ENCODE measurements at places on chromosomes 5 and 9. TPM values are rescaled to one million over a fixed set of nuclear protein-coding genes. Genes with fewer than 3 reads are reported as not detected.

The ZFP2 gene
- polyA plus RNA-seq = 0.29 TPM

The DMRT2 gene
- polyA plus RNA-seq = not detected

DNA sequence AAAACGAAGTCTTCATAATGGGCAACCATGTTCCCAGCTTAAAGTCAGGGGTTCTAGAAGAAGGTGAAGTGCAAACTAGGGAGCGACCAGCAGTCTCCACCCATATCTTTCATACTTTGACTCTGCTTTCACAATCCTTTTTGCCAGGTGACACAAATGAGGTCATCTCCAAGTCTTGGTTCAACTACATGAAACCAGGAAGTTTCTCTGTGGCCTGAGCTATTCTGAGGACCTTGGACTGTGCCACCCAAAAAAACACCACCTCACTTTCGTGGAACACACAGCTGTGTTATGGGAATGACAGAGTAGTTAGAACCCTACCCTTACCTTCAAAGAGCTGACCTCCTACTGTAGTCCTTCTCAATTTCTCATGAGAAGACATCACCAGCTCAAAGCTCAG lies 309.2 kb downstream of the AGTPBP1 start:
- no peak for DNase-seq

DNA sequence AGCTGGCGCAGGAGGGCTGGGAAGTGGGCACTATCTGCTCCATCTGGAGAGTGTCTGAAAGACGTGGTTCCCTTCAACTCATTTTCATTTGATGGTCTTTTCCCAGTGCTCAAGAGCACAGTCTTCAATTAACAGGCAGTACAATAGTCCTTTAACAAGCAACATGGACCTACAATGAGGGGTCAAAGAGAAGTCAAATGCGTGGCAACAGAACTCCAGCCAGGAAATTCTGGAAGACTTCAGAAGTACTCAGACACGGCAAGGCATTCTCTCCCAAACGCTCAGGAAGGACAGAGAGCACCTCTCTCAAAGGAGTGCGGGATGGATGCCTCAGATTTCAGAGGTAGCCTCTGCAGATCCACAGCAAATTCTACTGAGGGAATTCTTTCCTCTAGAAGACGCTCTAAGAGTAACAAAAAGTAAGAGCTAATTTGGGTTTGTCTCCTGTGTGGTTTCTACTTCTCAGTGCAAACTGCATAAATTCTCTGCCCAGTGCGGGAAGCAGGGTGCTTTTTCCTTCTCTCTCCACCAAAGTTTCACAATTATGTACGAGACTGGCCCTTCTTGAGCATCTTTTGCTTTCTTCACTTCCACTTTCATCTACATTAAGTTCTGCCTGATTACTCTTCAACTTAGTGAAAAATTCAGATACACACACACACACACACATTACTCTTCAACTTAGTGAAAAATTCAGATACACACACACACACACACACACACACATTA lies 56.4 kb downstream of the LHFPL2 start:
- no peak for DNase-seq

DNA sequence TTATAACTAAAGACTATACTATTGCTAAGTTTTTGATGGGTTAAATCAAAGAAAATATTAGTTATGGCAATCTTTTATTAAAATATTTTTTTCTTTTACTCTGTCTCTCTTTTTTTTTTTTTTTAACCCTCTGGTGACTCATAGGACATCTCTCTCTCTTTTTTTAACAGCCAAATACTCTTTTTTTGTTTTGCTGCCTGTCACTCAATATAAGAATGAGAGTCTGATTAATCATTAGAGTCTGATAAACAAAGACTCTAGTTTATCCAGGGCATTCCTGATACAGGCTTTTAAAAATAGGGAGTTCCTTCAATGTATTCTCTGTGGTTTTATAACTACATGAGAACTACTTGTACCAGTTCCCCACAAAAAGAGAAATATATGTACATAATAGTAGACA lies 77.3 kb downstream of the SLC38A9 start:
- no peak for DNase-seq

DNA sequence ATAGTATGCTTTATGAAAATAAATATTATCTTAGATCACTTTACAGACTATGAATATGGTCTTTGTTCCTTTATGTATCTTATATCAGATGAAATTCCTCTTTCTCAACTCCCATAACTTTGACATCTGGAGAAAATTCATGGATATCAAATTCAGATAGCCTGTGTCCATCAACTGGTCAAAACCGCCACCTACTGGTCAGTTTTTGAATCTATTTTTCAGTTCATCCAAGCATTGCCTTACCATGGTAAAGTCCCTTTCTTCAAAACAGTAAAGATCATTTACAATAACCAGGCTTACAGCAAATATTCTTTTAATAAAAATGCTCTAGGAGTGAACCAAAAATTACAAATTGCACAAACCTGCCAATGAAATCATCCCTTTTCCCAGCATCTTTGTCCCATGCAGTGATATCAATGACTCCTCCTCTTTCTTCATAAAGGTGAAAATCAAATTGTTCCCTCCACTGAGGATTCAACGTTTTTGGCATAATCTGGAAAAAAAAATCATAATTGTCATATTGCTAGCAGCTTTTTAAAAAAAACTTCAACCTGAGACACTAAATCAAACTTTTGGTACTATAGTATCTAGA lies 290.5 kb downstream of the SLF1 start:
- DNase-seq = peak; percentile 43

DNA sequence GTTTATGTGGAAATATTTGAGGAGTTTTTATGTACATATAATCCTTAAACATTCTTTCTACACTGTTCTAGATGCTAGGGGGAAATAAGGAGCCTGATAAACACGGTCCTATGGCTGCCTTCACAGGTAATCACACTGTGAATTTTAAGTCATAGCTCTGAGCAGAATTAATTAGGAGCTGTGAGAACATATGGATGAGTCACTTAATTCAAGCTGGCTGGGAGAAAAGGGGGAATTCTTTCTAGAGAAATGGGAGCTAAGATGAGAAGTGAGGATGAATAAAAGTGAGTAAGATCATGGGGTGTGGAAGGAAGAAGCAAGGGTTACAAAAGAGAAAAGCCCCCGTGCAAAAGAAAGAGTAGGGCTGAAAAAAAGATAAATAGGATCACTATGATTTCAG lies 290.8 kb downstream of the DNAH5 start:
- no peak for DNase-seq

DNA sequence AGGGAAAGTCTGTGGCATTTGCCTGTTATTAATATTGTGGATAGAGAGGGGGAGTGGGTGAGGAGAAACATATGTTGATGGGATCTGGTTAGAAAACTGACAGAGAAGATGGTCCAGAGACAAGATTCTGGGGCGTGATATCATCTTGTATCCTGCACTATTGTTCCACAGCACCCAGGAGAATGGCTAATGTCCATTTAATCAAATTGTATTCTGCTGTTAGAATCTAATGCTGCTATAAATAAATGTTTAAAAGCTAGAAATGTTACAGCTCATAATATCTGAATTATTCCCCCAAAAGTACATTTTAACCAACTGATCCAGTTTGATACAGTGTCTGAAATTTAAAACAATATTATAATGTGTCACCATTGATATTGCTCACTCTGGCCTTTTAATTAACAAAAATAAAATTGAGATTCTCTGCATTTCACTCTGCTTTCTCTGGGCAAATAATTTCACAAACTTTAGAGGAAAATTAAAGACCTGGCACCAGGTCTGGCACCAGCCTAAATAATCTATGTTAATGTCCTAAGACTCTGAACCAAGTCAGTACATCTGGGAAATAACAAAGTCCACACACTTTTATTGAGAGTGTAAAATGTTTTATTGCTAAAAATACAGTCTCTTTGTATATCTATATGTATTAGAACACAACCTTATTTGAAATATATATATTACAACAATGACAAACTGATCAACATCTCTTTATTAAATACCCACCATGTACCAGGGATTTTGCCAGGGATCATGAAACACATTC lies 18.8 kb downstream of the HTR4 start:
- DNase-seq = peak; percentile 62

GRCh38 chr5:88119535-88120125 lies 149.0 kb downstream of the TMEM161B start:
- no peak for DNase-seq

- no peak for DNase-seq
Observed at GRCh38 chr9:121098567-121099198, 23.9 kb downstream of the CNTRL start.

- DNase-seq = no peak
Observed at GRCh38 chr5:68148096-68148495, 67.5 kb upstream of the PIK3R1 start.

DNA sequence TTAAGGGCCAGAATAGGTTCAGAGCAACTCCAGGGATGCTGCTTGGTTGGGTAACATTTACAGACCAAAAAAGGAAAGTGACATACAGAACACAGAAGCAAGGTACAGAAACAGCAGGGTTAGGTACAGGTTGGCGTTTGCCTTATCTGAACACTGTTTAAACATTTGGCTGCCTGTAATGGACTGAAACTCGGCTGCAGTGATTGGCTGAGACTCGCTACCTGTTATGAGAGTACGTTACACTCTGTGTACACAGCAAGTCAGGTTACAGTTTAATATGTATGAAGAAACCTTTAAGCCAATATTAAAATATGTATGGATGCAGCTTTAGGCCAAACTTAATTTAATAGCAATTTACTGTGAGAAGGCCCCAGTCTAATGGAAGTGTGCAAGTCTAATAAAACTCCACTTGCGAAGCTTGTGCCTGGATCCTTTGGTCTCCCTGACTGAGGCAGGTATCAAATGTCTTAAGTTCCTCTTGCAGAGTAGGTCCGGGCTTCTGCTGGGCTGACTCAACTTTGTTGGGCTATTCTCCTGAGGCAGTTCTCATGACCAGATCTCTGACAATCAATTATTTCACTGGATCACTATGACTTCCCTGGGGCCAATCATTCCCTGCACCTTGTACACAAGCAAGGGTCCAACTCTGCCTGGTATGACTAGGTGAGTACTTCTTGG lies 204.9 kb downstream of the ZNF462 start:
- no peak for DNase-seq

DNA sequence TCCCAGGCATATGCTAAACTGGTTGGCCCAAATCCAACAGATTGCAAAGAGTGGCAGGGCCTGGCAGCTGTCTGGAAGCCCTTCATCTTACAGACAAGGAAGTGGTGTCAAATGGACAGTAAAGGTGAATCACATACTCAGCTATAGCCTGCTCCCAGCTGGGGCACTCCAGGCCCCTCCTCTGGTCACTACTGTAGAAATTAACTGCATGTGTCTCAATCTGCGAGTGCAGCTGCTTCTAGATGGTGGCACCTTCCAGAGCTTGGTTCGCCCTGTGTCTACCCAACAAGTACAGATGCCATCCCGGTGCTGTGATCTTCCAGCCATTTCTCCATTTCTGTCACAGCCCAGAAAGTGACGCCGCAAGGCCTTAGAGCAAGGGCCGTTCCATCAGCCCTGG lies 50.2 kb downstream of the OTULIN start:
- no peak for DNase-seq

DNA sequence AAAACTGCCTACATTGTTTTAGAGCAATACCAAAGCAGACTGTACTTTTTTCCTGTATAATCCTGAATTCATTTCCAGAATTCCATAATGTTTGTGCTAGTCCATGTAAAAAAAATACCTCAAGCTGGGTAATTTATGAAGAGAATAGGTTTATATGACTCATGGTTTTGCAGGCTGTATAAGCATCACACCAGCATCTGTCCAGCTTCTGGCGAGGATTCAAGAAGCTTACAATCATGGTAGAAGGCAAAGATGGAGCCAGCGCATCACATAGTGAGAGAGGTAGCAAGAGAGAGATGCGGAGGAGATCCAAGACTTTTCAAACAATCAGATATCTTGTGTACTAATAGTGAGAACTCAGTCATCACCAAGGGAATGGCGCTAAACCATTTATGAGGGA lies 280.3 kb upstream of the CDH9 start:
- DNase-seq = no peak

- DNase-seq = no peak
Observed at GRCh38 chr5:131396015-131396414, 132.2 kb downstream of the CDC42SE2 start.

GRCh38 chr5:38871058-38871605 lies 25.3 kb downstream of the OSMR start:
- no peak for DNase-seq

DNA sequence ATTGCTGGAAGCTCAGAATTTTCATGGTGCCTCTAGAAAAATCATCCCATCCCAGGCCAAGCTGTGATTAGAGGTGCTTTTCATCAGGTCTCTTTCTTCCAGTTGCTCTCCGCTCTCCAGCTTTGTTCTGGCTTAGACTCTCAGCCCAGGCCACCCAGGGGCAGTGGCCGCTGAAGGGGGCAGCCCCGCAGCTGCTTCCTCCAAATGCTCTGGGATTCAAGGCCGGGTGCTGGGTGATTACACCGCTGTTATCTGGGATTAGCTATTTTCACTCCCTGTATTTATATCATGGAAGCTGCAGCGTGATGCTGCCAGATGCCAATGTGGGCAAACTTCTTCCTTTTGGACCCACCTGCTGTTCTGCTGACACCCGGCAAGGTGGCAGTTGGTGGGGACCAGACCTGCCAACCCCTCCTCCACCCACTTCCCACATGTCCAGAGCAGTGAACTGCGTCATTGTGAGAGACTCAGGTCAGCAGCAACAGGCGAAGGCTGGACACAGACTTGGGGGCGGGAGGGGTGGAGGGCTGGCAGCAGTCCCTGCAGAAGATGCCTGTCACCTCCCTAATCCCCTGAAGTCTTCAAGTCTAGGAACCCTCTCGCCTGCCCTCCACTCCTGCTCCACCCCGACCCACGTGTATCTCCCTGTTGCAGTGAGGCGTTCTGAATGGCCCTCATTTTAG lies 33.9 kb upstream of the NKX2-5 start:
- DNase-seq = no peak

- DNase-seq = no peak
Observed at GRCh38 chr5:112685931-112686330, 51.8 kb upstream of the APC start.

- peak; percentile 84 for DNase-seq
Observed at GRCh38 chr5:34929720-34930461, 532 bp downstream of the DNAJC21 start.

GRCh38 chr5:134459010-134459403 lies 47.3 kb upstream of the CDKN2AIPNL start:
- no peak for DNase-seq

GRCh38 chr5:158812408-158812807 lies 287.3 kb downstream of the EBF1 start:
- no peak for DNase-seq

DNA sequence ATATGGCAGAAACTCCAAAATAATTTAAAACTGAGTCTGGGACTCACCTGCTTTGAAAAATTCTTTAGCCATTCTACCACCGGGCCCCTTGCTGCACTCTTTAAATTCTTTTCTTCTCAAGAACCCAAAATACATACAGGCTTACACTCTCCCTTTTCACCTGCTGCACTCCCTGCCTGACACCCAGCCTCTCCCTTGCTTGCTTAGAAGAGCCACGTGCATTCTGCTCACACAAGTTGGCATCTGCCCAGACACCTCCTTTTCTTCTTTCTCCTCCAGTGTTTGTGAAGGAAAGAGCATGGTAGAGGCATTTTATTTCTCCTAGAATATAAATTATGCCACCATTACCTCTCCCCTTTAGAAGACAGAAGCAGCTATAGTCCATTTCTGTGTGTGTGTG lies 39.0 kb upstream of the AOPEP start:
- no peak for DNase-seq

- DNase-seq = no peak
Observed at GRCh38 chr5:67395790-67396418, 199.3 kb upstream of the CD180 start.

Measured in SK-N-SH (cell line).